CD4-positive, CD25-positive, alpha-beta regulatory T cell (primary cell): ENCODE measurements at places on chromosomes 1 and 21. TPM values are rescaled to one million over a fixed set of nuclear protein-coding genes. Genes with fewer than 3 reads are reported as not detected.

DNA sequence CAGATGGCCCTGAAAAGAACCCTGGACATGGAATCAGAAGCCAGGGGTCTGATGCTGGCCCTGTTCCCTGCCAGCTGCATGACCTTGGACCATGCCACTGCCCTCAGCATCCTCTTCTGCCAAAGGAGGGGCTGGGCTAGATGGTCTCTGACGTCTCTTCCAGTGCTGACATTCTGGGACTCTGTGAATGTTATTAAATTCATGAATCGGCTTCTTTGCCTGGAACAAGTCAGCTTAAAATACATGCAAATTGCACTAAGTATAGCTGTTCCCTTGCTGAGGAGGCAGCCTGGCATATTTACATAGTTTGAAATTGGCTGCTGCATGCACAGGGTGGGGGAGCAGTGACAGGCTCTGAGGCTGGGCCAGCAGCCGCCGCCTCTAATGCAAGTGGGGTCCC lies 23.8 kb downstream of the KCNA2 start:
- H3K27ac ChIP-seq: no peak overlapping the region
- H3K27me3 ChIP-seq: peaks cover 2% of the 10 kb centered on the region
- H3K4me3 ChIP-seq: no peak overlapping the region
- no peaks in the 10 kb centered on the region for H3K4me1 ChIP-seq
- no peak for DNase-seq

DNA sequence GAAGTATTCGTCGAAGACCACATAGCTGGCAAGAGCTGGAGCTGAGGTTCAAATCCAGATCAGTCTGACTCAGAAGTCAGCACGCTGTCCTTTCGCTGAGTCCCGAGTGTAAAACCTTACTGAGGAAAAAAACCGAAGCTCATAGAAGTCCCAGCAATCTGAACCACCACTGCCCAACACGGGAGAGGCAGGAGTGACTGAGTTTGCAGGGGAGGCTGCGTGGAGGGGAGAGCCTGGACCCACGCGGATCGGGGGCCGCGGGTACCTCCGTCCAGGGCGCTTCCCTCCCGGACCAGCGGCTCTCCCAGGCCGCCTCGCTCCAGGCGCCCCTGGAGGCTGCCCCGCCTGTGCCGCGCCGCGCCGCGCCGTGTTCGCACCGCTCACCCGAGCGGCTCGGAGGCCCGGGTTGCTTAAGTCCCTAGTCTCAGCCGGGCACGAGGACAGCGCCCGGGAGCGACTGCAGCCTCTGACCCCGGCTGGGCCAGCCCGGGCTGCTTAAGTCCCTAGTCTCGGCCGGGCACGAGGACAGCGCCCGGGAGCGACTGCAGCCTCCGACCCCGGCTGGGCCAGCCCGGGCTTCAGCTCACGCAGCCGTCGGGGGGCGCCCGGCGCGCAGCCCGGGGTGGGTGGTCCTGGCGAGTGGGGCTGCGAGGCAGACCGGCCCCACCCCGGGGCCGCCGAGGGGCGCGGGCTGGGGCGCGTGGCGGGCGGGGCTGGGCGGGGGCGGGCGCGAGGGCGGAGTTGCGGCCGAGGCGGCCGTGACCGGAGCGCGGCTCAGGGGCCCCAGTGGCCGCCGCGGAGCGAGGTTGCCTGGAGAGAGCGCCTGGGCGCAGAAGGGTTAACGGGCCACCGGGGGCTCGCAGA lies at the start of gene ADAMTSL4:
TSS of gene ADAMTSL4 (plus strand) at position 777 of the 864 bp plus-strand sequence. CDS start 2,881 bp downstream, outside the sequence.
- no peak within 1 kb of the TSS for H3K27ac ChIP-seq
- peaks cover 3% of the 10 kb centered on the region for H3K27me3 ChIP-seq
- H3K36me3 ChIP-seq: no peaks in the 10 kb centered on the region
- peaks cover 22% of the 10 kb centered on the region for H3K4me1 ChIP-seq
- peak within 1 kb of the TSS; percentile 74 for H3K4me3 ChIP-seq

DNA sequence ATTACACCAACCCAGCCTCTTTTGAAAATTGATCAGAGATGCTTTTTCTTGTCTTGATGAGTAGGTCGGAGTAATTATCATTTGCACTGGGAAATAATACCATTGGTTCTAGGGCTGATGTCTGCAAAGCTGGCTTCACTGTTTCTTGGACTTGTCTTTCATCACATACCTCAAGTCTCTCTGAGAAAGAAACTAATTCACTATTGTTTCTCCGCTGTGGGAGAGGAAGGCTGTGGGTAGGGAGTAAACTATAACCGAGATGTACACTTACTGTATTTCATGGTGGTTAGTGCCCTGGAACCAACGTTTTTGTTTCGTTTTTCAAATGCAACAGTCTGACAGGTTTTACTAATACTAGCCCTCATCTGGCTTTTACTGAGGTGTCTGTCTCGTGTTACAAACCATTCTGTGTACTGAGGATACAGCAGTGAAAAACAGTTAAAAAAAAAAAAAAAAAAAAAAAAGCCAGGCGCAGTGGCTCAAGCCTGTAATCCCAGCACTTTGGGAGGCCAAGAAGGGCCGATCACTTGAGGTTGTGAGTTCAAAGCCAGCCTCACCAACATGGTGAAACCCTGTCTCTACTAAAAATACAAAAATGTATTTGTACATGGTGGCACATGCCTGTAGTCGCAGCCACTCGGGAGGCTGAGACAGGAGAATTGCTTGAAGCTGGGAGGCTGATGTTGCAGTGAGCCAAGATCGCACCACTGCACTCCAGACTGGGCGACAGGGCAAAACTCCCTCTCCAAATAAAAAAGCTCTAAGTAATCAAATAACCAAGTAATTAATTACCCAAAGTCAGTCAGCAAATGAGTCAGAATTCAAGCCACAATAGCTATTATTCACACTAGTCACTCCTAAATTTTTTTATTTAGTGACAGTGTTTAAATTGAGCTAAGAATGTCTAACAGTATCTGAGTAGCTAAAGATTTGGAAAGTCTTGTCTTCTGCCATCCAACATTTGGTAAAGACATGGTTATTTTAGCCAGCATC lies 23.3 kb downstream of the TOMM20 start:
- peak overlapping the region; percentile 75 for H3K4me3 ChIP-seq
- peaks cover 17% of the 10 kb centered on the region for H3K4me1 ChIP-seq
- H3K36me3 ChIP-seq: peaks cover 23% of the 10 kb centered on the region

DNA sequence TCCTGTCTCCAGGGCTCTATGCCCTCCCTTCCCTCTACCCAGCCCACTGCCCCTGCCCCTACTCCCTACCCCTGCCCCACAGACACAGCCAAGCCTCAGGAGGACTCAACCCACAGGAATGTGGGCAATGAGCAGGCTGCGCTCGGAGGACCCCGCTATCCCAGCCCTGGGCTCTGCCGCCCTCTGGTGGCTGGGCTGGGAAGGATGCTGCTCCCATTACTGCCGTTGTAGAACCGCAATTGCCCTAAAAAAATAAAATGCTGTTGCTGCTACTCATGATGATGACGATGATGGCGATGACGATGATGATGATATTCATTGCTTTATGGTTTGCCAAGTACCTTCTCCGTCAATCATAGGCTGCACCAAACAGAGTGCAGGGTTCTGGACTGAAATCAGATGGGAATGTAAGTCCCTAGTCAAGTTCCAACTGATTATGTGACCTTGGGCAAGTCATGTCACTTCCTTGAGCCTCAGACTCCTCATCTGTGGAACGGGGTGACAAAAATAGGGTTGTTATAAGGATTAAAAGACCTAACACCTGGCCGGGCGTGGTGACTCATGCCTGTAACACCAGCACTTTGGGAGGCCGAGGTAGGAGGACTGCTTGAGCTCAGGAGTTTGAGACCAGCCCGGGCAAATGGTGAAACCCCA lies 24.6 kb downstream of the ARHGEF19 start:
- H3K4me1 ChIP-seq: peaks cover 7% of the 10 kb centered on the region
- DNase-seq: peak; percentile 59
- no peaks in the 10 kb centered on the region for H3K36me3 ChIP-seq
- H3K4me3 ChIP-seq: no peak overlapping the region

Gene PGBD2
- total RNA-seq: 3.2 TPM

Gene DENND1B
- 45.5 TPM for total RNA-seq

Gene TTC39A
- not detected for total RNA-seq

Gene OBSCN
- 57.1 TPM for total RNA-seq

Gene EDARADD
- total RNA-seq: 5.0 TPM
